ENCODE measurements at places on chromosomes 12 and 14.
A peak's percentile ranks its signal among the peaks of the same experiment; 100 is the strongest.

GRCh38 chr12:74415633-74416032, 122.0 kb upstream of the ATXN7L3B start:
- DNase-seq, result peak; percentile 8

- no peak for DNase-seq
These were observed 378.3 kb upstream of the PRICKLE1 start for GRCh38 chr12:42967850-42968249.

GRCh38 chr14:92539419-92539818, 25.8 kb downstream of the RIN3 start:
- DNase-seq, result no peak

DNA sequence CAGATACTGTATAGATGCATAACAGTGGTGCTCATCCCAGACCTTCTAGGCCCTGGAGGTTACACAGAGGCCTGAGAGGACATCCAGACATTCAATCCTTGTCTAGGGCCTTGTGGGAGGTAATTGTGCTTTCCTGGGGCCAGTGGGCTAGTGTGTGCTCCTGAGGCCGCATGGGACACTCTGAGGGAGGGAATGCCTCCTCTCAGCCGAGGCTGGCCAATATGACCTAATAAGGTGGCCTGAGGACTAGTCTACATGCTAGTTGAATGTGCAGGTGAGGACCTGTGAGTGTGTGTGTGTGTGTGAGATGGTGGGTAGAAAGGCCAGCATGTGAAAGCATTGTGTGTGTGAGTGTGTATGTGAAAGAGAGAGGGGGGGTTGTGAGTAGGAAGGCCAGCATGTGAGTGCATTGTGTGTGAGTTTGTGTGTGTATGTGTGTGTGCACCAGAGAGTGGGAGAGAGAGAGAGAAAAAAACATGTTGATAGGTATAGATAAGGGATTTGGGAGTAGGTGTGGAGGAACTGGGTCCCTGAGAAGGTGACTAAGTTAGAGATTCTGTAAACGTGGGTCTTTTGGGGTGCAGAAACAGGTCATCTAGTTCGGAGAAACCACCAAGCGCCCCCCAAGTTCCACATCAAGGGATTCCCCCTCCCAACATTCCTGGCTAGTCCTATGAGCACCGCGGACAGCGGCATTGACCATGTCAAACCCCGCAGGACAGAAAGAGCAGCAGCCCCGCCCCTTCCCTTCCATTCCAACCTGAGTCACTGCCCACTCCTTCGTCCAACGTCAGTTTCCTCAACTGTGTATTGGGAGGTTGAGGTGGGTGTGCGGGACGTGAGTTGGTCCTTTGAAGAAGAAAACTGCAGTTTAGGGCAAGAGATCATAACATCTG, 9.7 kb upstream of the KRT81 start:
- DNase-seq, result no peak

GRCh38 chr12:116384175-116384574, 106.7 kb upstream of the MED13L start:
- DNase-seq, result no peak

DNA sequence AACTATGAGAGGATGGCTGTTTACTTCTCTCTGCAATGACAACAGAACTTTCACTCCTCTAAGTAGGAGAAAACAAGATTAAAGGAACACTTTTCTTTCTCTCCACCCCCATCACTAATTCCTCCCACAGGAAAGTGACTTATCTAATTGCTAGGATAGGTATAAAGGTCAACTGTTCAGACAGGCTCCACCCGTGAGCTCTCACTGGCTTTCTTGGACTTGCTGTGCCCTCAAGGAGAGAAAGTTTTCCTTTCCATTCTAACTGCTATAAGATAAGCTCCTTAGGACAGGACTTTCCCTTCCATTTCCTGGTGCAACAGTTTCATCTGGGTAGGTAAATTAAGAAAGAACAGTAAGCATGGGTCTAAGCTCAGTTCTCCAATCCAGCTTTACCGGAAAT, 4.8 kb downstream of the SLC41A2 start:
- DNase-seq, result no peak

- no peak for DNase-seq
These were observed 451.8 kb upstream of the TBX3 start for GRCh38 chr12:115135800-115136211.

- no peak for DNase-seq
These were observed 48.2 kb upstream of the TPH2 start for GRCh38 chr12:71890475-71890874.
